ENCODE measurements at places on chromosomes 7 and 10.

GRCh38 chr7:28237363-28237762 is 56.8 kb upstream of the JAZF1 start:
- DNase-seq: no peak

- no peak for DNase-seq
These were observed 36.3 kb downstream of the SCART1 start for GRCh38 chr10:133489816-133490588.

- DNase-seq: no peak
These were observed 119.9 kb downstream of the MBL2 start for GRCh38 chr10:52652431-52653262.

DNA sequence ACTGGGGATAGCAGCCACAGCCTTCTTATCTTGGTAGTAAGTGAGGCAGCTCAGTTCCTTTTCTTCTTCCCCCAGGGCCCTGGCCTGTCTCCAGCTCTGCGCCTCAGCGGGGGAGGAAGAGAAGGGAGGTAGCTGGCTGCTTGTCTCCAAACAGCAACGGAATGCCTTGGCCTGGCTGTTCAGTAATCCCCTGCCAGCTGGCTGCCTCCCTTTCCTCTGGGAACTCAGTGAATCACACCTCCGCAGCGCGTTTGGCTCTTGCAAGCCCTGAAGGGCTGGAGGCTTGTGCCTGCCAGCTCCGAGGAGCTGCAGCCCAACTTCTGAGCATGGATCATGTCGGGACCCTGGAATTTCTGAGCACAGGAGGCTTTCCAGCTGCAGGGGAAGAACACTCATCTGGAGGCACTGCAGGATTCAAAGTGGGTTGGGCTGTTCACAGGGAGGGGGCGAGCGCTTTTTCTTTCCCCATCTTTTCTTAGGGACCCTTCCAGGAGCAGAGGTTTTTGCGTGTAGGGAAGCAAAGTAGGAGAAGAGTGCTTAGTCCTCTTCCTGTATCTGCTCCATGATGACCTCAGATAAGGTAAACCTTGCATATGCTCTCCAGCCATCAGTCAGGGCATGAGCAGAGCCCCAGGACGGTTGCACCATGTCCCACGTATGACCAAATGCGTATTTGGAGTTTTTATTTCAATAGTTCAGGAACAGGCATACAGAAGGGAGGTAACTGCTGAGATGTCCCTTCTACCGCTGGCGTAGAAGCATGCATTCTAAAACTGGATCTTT is 253.2 kb upstream of the INHBA start:
- no peak for DNase-seq

GRCh38 chr10:69415049-69415448 is 1.7 kb downstream of the TACR2 start:
- no peak for DNase-seq

- no peak for DNase-seq
These were observed 15.9 kb downstream of the URGCP start for GRCh38 chr7:43890468-43890867.

- no peak for DNase-seq
These were observed 97.8 kb downstream of the GFRA1 start for GRCh38 chr10:116175231-116175630.

GRCh38 chr7:106100863-106101629 is 11.1 kb downstream of the SYPL1 start:
- DNase-seq: no peak

GRCh38 chr10:4638099-4638498 is 187.9 kb upstream of the AKR1E2 start:
- DNase-seq: no peak

DNA sequence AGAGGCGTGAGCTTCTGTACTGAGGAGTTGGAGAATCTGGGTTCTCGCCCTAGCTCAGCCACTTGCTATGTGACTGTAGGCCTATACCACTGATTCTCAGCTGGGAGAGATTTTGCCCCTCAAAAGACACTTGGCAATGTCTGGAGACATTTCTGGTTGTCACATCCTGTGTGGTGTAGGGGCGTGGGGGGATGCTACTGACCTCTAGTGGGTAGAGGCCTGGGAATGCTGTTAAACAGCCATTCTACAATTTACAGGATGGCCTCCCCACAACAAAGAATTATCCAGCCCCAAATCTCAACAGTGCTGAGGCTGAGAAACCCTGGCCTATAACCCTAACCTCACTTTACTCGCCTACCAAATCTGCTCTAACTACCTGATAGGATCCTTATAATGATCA is 58.8 kb upstream of the GAD2 start:
- DNase-seq: no peak

GRCh38 chr7:73612598-73613269 is 11.6 kb downstream of the MLXIPL start:
- no peak for DNase-seq

DNA sequence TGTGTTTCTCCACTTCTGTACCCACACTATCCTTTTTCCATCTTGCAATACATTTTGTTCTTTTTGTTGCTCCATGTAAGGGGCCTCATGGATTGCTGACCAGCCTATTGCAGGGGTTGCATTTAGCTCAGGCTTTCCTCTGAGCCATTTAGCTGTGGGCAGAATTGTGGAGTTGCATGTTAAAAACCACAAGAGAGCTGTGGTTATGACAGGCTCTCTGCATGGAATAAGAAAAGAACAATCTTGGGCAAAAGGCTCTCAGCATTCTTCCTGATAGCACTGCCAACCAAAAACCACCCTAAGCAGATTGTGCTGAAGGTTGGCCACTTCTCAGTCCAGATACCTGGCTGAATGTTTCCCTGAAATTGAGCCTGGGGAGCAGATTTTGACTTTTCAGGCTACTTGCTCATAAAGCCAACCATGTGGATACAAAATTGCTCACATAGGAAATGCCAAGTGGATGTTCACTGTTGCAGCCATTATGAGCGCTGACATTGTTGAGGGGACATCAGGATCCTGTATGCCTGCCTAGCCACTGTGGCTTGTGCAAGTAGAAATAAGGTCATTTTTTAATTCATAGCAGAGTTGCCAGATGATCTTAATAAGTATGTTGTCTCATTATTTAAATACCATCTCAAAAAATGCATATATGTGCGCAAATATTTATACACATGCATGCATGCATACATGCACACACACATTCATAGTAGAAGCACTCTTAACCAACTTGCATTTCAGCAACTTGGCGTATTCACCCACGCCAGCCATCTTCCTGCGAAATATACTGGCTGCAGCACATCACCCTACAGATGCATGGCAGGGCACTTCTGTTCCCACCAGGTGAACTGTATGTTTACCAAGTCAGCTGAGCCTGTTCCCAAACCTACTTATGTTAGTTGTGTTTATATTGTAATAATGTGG is 695.4 kb downstream of the LRMDA start:
- no peak for DNase-seq

GRCh38 chr10:23585186-23585585 is 146.3 kb downstream of the OTUD1 start:
- DNase-seq: no peak

DNA sequence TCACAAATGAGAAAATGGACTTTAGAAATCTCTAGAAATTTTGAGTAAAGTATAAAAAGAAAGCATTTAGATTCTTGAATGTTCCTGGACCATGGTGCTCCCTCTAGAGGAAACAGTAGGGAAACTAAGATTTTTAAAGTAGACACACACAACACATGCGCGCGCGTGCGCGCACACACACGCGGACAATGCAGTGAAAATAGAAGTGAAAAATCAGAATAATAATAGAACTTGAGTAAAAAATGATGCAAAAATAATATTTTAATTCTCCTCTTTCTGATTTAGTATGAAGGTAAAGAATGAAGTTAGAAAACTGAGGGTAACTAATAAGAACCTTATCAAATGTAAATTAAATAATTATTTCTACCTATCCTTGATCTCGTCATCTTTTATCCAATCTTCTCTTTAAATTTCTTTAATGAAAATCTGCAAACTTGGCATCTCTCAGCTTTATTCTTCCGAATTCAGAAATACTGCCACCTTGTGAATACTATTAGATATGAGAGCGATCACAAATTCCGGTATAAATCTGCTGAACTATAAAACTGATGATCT is 117.0 kb upstream of the AMPH start:
- DNase-seq: no peak

All from stimulated activated CD8-positive, alpha-beta memory T cell treated with anti-CD3 and anti-CD28 coated beads, Interleukin-15, amount 100 ng/mL, for 24 hours (primary cell).